ENCODE measurements at places on chromosomes 5 and 9.

DNA sequence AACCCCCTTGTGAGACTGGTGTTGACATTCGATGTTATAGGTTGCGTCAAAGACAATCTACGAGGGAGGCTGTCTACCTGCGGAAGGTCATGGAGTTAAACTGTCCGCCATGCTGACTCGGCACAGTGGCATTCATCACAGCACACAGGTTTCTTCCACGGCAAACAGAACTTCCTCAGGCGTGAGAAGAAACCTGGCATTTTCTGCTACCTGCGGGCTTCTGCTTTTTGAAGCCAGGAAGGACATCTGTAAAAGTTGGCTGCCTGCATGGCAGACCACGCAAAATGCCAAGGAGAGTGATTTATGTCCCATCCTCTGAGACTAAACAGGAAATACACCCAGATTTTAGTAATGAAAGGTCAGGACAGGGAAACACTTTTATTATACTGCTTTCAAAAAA is 809.8 kb upstream of the NUDT12 start:
- DNase-seq = no peak

GRCh38 chr5:96031180-96031579 is 69.5 kb upstream of the ELL2 start:
- DNase-seq = no peak

DNA sequence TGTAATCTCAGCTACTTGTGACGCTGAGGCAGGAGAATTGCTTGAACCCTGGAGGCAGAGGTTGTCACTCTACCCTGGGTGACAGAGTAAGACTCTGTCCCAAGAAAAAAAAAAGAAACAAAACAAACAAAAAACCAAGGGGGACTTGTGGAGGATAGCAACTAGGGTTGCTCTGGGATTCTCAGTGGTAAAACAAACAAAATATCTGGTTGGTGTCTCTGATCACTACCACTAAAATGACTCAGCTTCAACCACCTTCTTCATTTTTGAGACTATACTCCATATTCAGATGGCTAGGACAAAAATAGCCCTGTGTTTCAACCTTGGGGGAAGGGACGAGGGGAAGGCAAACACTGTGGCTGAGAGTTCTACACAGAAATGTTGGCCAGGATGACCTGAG is 110.3 kb downstream of the ARRDC3 start:
- DNase-seq = no peak

DNA sequence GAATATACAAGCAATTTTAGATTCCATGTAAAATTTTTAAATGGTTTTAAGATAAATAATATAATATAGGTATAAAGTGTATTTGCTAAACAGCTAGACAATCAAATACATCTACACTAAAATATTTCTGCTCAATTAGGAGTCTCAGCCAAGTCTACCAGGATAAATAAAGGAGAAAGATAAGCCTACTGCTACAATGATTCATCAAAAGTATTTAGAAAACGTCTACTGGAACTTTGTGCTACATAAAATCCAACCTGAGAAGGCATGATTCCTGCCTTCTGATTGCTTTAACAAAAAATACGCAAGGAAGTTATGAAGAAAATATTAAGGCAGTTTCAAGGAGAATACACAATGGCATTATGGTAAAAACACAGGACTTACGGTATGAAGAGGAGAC is 570.6 kb downstream of the EFNA5 start:
- DNase-seq = no peak

DNA sequence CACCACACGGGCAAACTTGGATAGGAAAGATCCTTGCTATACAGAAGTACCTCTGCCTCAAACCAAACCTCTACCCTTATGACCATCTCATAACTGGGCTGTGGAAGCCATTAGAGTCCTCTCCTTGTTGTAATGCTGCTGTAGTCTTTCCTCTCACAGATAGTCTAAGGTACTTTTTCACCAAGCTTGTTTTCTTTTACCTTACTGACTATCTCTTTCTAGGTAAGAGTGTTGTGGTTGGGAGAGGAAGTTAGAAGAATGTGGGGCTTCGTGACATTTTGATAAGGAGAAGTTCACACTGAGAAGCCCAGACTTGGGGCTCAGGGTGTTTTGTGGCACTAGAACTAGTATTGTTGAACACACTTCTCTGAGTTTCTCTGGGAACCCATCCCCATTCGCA is 8.9 kb downstream of the CFAP95 start:
- no peak for DNase-seq

DNA sequence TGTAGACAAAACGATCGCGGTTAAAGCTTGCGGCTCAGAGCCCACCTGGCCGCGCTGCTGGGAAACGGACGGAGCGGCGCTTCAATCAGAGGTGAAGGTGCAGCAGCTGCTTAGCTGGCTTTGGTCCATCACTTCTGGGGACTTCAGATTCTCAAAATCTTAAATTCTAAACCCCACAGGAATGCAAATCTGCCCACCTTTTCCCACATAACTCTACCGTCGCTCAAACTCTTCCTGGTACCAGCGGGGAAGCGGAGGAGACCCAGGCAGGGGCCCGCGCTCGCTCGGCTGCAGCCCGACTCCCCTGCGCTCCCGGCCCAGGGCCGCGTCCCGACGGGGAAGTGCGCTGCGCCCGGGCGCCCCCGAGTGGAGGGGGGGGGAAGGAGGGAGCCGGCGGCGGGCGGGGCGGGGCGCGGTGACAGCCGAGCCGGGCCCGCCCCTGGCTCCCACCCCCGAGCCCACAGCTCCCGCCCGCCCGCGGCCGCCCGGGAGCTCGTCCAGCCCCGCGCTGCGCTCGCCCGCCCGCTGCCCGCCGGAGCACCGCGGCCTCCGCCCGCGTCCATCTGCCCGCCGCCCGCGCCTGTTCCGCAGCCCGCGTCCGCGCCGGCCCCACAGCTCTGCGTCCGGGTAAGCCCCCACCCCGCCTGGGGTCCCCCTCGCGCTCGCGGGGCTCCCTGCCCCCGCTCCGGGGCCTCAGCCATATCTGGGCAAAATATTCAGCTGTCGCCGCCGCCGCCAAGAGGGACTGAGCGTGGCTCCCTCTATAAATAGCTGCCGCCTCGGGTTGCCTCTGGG is at the start of gene TMOD1:
Gene TMOD1 (plus strand): TSS at position 490 of the 795 bp plus-strand sequence. CDS start 22,523 bp downstream, outside the sequence.
- peak; percentile 53 for DNase-seq

GRCh38 chr5:109819878-109820277 is 130.2 kb downstream of the MAN2A1 start:
- DNase-seq = no peak

DNA sequence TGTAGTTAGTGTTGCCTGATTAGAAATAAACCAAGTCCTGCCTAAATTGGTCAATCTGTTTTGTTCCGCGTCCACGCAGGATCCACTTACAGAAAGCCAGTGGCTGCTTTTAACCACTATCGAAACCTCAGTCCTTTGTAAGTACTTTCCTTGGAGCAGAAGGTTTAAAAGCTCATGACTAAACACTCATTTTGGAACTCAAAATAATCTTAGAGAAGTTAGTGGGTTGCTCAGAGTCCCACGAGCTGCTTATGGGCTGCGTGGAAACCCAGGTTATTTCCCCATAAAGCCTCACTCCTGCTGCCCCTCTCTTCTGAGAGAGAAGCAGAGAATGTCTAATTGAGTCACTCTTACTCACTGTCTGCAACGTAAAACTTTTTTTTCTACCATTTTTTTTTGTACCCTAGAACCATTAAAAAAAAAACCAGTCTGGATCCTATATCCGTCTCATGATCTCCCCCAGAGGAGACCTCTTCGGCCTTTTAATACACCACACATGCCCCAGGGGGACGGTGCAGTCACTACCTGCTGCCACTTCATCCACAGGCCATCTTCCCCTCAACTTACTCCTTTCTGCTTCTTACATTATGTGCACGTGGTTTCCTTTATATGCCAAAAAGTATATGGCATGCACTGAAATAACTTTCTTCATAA is 7.6 kb downstream of the BASP1 start:
- DNase-seq = no peak

DNA sequence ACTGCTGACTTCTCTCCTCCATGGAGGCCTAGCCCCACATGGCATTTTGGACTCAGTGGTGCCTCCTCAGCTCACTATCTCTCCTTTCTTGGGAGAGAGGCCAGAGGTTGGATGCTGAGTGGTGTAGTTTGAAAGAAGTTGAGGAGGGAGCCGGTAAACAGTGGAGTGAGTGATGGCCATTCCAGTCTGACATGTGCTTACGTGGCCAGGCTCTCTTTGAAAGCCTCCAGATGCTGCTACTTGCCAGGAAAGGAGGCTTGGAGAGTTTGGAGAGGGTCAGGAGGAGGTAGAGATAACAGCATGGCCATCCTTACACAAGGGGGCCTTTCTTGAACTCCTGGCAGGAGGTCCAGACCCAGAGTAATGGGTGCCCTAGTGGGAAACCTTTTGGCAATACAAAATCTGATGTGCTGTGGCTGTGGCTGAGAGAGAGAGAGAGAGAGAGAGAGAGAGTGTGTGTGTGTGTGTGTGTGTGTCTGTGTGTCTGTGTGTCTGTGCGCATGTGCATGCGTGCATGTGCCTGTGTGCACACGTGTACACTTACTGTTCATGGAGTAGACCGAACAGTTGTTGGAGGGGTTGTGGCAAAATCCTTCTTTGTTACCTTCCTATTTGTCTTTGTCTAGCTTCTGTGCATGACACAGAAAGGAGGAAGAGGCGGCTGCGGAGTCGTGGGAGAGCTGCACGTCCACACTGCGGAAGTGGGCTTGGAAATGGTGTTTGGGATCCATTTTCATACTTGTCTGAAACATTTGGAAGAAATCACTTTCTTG is 37.8 kb downstream of the RALGPS1 start:
- no peak for DNase-seq

GRCh38 chr5:127686424-127686823 is 16.8 kb upstream of the CCDC192 start:
- no peak for DNase-seq

DNA sequence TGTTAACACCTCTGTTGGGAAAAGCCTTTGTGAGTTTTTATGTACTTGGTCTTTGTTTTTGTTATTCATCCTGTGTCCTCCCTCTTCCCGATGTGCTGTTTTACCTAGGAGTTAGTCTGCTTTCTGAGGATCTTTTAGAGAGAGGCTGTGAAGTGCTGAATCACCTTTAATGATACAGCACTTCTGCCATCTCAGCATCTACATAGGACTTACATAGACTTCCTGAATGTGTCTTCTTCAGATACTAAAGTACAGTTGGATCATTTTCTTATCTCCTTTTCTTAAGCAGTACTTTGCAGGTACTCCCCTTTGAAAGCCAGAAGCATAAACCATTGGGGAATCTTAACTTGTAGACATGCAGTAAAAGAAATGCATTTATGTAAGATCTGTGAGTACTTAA is 31.5 kb downstream of the OTULIN start:
- DNase-seq = no peak

DNA sequence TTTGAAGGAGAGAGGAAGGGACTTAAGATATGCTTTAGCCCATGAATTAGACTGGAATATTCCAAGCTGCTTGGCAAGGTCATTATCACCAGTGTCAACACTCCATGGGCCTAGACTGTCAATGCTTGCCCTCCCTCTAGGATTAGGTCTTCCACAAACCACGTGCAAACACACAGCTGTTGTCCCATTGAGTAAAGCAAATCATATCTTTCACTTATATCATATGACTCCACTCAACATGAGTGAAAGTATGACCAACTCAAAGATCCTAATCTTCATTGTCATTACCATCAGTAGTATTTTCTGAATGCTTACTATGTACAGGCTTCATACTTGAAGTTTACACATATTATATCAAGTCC is 57.0 kb upstream of the GRAMD2B start:
- DNase-seq = no peak

GRCh38 chr5:123438244-123438643 is 15.0 kb upstream of the CEP120 start:
- no peak for DNase-seq

DNA sequence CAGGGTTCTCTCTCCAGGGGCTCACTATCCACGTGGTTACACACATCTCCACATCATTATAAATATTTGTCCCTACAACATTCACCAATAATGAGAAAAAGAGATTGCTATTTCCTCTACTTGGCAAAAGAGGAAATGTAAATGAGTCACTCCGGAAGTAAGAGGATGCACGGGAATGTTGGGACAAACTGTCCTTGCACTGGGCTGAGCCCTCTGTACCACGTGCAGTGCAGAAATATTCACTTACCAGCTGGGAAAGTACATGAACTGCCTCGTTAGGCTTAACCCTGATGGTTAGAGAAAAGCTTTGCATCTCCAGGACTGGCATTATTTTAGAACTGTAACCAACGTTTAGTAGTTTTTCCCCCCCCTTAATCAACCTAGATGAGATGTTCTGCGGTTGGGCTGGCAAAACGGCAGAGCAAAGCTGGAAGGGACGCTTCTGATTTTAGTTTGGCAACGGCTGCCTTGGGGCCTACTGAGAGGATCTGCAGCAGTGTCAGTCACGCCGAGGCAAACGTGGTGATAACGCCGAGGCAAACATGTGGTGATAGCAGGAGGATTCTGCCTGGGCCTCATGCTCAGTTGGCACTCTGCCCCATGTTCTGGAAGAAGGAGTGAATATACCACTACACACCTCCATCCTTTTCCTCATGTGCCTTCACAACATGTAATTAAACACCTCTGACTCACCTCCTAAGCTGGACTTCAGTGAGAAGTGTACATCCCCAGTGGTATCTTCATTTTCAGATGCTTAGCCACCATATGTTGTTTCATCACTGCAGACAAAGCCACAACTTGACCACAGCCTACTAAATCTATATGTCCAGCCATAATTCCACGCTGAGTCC is 661.4 kb upstream of the KLF4 start:
- DNase-seq = no peak

- DNase-seq = no peak
These were observed 242.0 kb upstream of the TRPM3 start for GRCh38 chr9:71363286-71363961.

DNA sequence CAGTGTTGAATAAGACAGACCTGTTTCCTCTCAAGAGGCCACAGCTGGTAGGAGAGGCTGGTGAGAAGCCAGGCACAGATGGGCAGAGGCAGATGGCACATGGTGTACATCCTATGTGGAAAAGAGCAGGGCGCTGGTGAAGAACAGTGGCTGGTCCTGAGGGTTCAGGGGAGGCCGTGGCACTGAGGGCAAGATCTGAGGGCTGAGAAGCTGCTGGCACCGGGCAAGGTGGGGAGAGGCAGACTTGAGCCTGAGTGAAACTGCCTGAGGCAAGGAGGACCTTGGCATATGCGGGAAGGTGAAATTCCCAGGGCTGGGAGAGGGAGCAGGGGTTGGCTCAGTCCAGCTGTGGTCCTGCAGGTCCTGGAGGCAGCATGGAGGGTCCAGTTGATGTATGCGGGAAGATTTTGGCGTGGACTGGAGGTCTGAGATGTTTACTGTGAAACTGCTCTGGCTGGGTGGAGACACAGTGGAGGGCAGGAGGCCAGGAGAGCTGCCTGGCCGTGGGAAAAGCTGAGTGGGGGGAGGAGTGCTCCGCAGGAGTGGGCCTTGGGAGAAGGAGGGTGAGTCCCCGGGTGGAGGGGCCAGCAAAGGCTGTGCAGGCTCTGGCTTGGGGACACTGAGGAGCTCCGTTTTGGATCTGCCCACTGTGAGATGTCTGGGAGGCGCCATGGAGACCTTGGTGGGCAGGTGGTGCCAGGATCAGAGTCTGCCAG is 2.6 kb downstream of the MAN1B1 start:
- DNase-seq = no peak

GRCh38 chr5:180230017-180230416 is 21.0 kb upstream of the RASGEF1C start:
- no peak for DNase-seq

GRCh38 chr9:113927277-113927676 is 51.2 kb downstream of the ZNF618 start:
- DNase-seq = no peak

GRCh38 chr5:33472805-33473409 is 32.1 kb downstream of the TARS1 start:
- no peak for DNase-seq
